ENCODE measurements at places on chromosomes 16 and 17. TPM values are rescaled to one million over a fixed set of nuclear protein-coding genes. Genes with fewer than 3 reads are reported as not detected.

Gene CLDN6
- 743 TPM for total RNA-seq

Gene RNF222
- total RNA-seq, result 0.09 TPM

Gene HS3ST6
- not detected for total RNA-seq

Gene FOXC2
- total RNA-seq, result not detected

Gene DNAH9
- total RNA-seq, result 0.22 TPM

Gene CSH1
- total RNA-seq, result not detected

Gene FAM83G
- total RNA-seq, result 38.7 TPM

Gene TMUB2
- 22.9 TPM for total RNA-seq

DNA sequence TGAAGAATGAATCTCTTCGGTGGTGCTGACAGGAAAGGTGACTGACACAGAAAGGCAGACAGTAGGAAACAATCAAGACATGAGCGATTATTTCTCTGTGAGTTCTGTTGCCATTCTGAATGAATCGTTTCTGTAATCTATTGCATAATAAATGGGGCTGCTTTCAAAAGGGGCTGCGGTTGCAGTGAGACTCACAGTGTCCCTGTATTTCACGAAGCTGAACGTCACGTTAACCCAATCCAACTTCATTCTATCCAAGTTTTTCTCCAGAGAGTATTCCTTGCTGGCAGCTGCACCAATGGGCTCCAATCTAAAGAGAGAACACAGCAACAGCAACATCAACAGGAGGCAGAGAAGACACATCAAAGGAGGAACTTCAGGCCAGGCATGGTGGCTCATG lies 75.4 kb downstream of the DNAH3 start:
- no peak overlapping the region for H3K27ac ChIP-seq
- H3K4me3 ChIP-seq, result no peak overlapping the region
- H3K27me3 ChIP-seq, result no peaks in the 10 kb centered on the region
- H3K36me3 ChIP-seq, result no peaks in the 10 kb centered on the region
- no peaks in the 10 kb centered on the region for H3K4me1 ChIP-seq

GRCh38 chr16:11977376-11978041 lies 975 bp downstream of the SNX29 start:
- H3K4me1 ChIP-seq, result peaks cover 3% of the 10 kb centered on the region
- H3K27ac ChIP-seq, result no peak overlapping the region
- peak overlapping the region; percentile 99 for H3K4me3 ChIP-seq
- DNase-seq, result no peak

GRCh38 chr16:79593074-79593531 lies 7.4 kb downstream of the MAF start:
- peaks cover 6% of the 10 kb centered on the region for H3K4me1 ChIP-seq
- H3K27me3 ChIP-seq, result no peaks in the 10 kb centered on the region
- no peaks in the 10 kb centered on the region for H3K36me3 ChIP-seq
- H3K27ac ChIP-seq, result no peak overlapping the region
- H3K4me3 ChIP-seq, result no peak overlapping the region

DNA sequence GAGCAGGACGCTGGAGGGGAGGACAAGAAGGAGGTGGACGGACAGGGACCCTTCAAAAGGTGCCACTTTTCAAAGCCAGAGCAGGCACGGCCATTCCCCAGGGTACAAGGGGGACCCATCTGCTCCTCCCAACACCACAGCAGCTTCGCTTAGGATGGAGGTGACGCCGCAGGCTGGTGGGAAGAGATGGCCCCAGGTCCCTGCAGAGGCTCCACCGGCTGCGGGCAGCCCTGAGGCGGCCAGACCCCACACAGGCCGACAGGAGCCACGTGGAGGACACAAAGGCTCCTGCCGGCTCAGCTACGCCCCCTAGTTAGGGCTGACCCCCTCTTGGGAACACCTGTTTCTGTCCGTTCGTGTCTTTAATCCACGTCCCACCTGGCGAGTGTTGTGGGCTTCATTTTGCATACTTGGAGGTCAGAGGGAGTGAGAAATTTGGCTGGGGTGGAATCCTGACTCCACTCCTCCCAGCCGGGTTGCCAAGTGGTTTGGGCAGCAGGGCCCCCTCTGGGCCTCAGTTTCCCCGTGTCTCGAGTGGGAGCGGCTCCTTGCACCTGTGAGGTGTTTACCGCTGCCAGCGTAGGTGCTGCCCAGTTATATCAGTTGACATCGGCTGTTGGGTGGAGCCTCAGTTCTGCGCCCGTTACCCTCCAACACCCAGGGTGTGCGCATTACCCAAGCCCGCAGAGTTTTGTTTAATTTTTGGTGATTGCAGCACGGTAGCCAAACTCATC lies 5.8 kb upstream of the FN3KRP start:
- H3K27me3 ChIP-seq, result no peaks in the 10 kb centered on the region
- no peaks in the 10 kb centered on the region for H3K36me3 ChIP-seq
- H3K4me3 ChIP-seq, result no peak overlapping the region
- no peaks in the 10 kb centered on the region for H3K4me1 ChIP-seq
- peak; percentile 73 for DNase-seq

DNA sequence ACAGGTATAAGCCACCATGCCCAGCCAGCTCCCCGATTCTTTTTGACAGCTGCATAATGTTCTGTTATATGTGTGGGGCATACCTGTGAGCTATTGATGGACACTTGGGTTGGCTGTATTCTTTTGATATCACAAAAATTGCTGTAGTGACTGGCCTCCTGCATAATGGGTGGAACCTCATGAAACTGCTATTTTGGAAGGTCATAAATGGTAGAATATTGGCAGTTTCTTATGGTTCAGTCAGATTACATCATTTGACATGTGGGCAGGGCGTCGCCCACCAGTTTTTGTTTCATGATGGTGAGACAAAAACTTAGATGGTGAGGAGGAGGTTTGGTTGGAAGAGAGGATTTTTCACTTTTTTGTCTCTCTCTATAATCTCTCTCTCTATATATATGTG lies 26.7 kb upstream of the POLR3E start:
- H3K4me3 ChIP-seq, result no peak overlapping the region
- H3K27ac ChIP-seq, result no peak overlapping the region
- peaks cover 28% of the 10 kb centered on the region for H3K36me3 ChIP-seq
- H3K4me1 ChIP-seq, result no peaks in the 10 kb centered on the region
- DNase-seq, result no peak

DNA sequence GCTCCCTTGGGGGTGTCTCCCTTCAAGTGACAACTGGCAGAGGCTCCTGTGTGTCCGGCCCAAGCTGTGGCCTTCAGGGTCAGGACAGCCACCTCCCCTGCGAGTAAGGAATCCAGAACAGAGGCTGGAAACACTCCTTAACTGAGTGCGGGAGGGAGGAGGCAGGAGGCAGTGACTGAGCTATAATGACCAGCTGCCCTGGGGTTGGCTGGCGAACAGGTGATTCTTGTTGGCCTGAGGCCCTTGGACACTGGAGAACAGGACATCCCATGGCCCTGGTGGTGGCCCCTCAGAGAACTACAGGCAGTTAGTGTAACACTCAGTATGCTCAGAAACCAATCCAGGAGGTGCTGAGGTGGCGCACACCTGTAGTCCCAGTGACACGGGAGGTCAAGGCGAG lies 9.4 kb upstream of the SNAI3 start:
- no peak overlapping the region for H3K4me3 ChIP-seq
- H3K4me1 ChIP-seq, result no peaks in the 10 kb centered on the region
- H3K27ac ChIP-seq, result no peak overlapping the region
- H3K36me3 ChIP-seq, result peaks cover 14% of the 10 kb centered on the region
- no peaks in the 10 kb centered on the region for H3K27me3 ChIP-seq
- DNase-seq, result no peak

DNA sequence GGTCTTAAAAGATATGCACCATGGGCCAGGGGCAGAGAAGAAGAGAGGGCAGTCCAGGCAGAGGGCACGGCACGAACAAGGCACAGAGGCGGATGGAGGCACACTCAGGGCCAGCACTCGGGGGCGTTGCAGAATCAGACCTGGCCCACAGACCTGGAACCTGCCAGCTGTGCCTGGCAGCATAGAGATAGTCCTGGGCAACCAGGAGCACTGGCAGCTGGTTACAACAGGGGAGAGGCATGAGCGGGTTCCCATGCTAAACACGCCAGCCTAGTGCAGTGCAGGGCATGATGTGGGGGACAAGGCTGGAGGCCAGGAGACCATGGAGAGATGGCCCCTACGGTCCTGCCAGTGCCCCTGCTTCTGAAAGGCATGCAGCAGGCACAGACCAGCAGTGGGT lies 56.9 kb upstream of the RBFOX3 start:
- DNase-seq, result peak; percentile 18
- peaks cover 2% of the 10 kb centered on the region for H3K27me3 ChIP-seq
- no peak overlapping the region for H3K4me3 ChIP-seq

- no peak for DNase-seq
- no peaks in the 10 kb centered on the region for H3K36me3 ChIP-seq
- no peaks in the 10 kb centered on the region for H3K27me3 ChIP-seq
Measured at GRCh38 chr17:2107506-2107905, 52.6 kb downstream of the HIC1 start.

DNA sequence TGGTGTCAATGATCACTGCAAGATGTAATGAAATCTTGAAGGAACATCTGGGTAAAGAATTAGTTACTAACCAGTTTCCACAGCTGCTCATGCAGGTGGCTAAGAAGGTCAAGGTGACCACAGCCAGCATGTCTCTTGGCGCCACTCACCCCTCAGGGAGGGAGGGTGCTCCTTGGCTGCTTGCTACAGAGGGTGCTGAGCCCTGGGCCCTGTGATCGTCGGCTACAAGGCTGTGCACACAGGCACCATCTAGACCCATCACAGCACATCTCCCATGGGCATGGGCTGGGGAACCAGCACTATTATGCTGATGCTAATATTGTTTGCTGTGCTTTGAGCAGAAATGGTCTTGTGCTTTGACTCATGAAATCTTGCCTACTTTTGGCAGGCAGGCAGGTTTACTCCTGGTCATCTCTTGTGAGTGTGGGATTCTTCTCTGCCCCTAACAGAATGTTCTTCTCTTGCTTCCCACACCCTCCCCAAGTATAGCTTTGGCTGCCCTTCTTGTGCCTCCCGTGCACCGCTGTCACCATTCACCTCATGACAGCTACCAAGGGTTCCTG lies 36.4 kb downstream of the TXNDC11 start:
- H3K4me3 ChIP-seq, result no peak overlapping the region
- H3K27ac ChIP-seq, result no peak overlapping the region
- no peaks in the 10 kb centered on the region for H3K4me1 ChIP-seq
- no peaks in the 10 kb centered on the region for H3K27me3 ChIP-seq
- no peaks in the 10 kb centered on the region for H3K36me3 ChIP-seq

GRCh38 chr17:34177642-34178041 lies 77.4 kb upstream of the CCL2 start:
- no peak overlapping the region for H3K27ac ChIP-seq
- peaks cover 3% of the 10 kb centered on the region for H3K4me1 ChIP-seq
- H3K36me3 ChIP-seq, result no peaks in the 10 kb centered on the region

GRCh38 chr16:2469399-2470233 lies 1.5 kb upstream of the NTN3 start:
- no peaks in the 10 kb centered on the region for H3K36me3 ChIP-seq
- no peaks in the 10 kb centered on the region for H3K4me1 ChIP-seq
- peak overlapping the region; percentile 28 for H3K4me3 ChIP-seq
- H3K27ac ChIP-seq, result no peak overlapping the region
- no peak for DNase-seq

GRCh38 chr17:78390241-78391050 lies 12.0 kb downstream of the PGS1 start:
- peak; percentile 62 for DNase-seq
- H3K36me3 ChIP-seq, result peaks cover 28% of the 10 kb centered on the region
- no peak overlapping the region for H3K27ac ChIP-seq
- H3K4me3 ChIP-seq, result no peak overlapping the region
- peaks cover 12% of the 10 kb centered on the region for H3K4me1 ChIP-seq
- no peaks in the 10 kb centered on the region for H3K27me3 ChIP-seq

DNA sequence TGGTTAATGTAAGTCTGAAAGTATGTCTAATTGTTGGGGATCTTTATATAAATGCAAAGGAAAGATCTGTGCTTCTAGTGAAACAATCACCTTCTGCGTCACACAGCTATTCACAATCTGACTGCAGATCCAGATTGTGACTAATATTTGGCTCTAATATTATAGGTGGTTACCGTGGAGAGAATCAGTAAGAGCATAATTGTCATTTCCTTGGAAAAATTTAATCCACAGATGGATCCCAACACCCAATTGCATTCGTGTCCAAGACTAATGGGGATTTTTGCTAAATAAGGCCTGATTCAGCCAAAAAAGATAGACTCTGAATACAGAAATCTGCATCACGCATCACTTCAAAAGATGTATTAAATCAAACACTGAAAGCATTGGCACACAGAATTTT lies 2.7 kb upstream of the KCNJ2 start:
- no peak overlapping the region for H3K4me3 ChIP-seq
- no peak overlapping the region for H3K27ac ChIP-seq
- no peak for DNase-seq
- H3K27me3 ChIP-seq, result peaks cover 5% of the 10 kb centered on the region

- H3K4me3 ChIP-seq, result peak overlapping the region; percentile 13
- H3K4me1 ChIP-seq, result no peaks in the 10 kb centered on the region
- no peaks in the 10 kb centered on the region for H3K36me3 ChIP-seq
- peak; percentile 49 for DNase-seq
- no peak overlapping the region for H3K27ac ChIP-seq
Measured at GRCh38 chr17:81646869-81647600, 9.3 kb downstream of the PDE6G start.

DNA sequence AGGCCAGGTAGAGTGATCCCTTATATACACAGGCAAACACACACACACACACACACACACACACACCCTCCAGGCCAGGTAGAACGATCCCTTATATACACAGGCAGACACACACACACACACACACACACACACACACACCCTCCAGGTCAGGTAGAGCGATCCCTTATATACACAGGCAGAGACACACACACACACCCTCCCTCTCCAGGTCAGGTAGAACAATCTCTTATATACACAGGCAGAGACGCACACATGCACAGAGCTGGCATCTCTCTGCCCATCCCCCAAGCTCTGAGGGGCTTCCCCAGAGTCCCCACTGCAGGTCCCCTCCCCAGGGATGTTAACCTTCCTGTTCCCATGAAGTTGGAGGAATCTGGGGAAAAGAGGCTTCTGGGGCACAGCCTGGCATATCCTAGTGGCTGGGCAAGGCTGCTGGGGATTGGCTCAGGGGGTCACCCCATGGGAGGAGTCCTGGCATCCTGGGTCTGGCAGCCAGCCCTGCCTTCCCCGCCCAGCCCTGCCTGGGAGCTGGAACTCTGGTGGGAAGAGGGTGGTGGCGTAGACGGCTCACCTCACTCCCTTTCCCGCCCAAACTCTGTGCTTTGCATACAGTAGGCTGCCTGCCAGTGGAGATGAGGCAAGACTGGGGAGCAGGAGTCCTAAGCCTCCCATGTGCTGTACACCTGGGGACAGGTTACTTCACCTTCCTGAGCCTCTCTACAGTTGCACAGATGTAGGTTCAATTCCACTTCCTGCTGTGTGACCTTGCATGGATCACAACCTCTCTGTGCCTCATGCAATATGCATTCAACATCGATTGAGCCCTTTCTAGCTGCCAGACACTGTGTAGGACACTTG lies 41.8 kb downstream of the TEKT5 start:
- no peaks in the 10 kb centered on the region for H3K4me1 ChIP-seq
- H3K27ac ChIP-seq, result no peak overlapping the region
- DNase-seq, result peak; percentile 64
- H3K36me3 ChIP-seq, result no peaks in the 10 kb centered on the region

Data from H9 (cell line).